ENCODE measurements at places on chromosomes 16 and 17. TPM values are rescaled to one million over a fixed set of nuclear protein-coding genes. Genes with fewer than 3 reads are reported as not detected.

GRCh38 chr17:76953946-76954345, 85.7 kb downstream of the MGAT5B start:
- DNase-seq = no peak

DNA sequence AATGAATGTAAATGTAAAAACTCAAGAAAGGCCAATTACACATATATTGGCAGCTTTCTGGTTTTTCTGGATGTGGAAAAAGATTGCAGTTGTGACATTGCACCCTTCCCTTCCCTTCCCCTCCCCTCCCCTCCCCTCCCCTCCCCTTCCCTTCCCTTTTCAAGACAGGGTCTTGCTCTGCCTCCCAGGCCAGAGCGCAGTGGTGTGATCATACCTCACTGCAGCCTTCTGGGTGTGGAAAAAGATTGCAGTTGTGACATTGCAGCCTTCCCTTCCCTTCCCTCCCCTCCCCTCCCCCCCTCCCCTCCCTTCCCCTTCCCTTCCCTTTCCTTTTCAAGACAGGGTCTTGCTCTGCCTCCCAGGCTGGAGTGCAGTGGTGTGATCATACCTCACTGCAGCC, 41.7 kb downstream of the PIK3R5 start:
- DNase-seq = no peak

DNA sequence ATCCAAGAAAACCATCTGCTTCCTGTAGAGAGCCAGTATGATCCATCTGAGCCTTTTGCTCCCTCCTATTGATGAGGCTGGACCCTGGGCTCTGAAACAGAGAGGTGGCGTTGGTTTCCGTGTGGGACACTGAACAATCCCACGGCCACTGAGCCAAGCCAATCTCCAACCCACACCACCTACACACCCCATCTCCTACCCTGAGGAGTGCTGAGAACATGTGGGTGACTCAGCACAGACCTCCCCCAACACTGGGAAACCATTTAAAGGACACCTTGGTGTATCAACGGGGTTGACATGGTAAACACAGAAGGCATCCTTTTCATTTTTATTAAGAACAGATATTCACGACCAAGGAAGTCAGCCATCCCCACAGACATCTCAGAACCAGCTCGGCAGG, 332.1 kb downstream of the SLC39A11 start:
- no peak for DNase-seq

- DNase-seq = no peak
Measured at GRCh38 chr16:72970656-72971055, 77.3 kb downstream of the ZFHX3 start.

- DNase-seq = no peak
Measured at GRCh38 chr16:24348545-24349290, 92.6 kb downstream of the CACNG3 start.

GRCh38 chr16:72199761-72200337, 27.9 kb upstream of the PMFBP1 start:
- DNase-seq = no peak

DNA sequence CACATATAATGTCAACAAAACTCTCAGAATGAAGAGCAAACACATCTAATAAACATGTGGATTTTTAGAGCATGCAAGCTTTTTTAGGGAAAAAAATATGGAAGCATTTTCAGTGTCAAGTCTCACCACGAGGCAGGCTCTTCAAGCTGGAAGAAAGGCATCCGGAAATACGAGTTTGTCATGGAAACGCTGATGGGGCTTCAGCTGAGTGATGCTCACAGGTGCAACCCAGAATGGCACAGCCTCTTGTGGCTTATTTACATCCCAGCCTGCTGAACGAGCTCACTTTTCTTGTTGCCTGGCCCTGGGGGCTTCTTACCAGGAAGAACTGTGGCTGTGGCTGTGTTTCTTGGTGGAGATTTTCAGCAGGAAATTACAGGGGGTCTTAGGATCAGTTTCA, 24.1 kb upstream of the DYNLL2 start:
- DNase-seq = no peak

GRCh38 chr17:1377334-1377733, 22.7 kb downstream of the YWHAE start:
- no peak for DNase-seq

HAS3 gene
- 0.64 TPM for total RNA-seq
